Skin of body (tissue), 3 donors: ENCODE measurements at places on chromosomes 5 and 9. TPM values are rescaled to one million over a fixed set of nuclear protein-coding genes. Genes with fewer than 3 reads are reported as not detected.

DNA sequence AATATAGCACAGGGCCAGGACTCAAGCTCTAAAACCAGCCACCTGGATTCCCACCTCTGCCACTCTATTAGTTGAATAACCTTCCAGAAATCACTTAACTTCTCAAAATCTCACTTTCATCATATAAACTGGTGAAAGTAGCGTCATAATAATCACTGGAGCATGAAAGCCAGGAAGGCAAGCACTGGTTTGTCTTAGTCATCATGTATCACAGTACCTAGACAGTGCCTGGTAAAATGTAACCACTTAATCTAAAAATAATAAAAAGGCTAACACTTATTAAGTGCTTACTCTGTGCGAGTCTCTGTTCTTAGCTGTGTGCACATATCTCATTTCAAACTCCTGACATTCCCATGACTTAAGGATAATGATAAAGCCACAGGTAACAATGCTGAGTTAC is 109.4 kb downstream of the ASTN2 start:
- DNase-seq, result no peak

- no peak for DNase-seq
Measured at GRCh38 chr9:133090752-133091385, 29.1 kb downstream of the CEL start.

DNA sequence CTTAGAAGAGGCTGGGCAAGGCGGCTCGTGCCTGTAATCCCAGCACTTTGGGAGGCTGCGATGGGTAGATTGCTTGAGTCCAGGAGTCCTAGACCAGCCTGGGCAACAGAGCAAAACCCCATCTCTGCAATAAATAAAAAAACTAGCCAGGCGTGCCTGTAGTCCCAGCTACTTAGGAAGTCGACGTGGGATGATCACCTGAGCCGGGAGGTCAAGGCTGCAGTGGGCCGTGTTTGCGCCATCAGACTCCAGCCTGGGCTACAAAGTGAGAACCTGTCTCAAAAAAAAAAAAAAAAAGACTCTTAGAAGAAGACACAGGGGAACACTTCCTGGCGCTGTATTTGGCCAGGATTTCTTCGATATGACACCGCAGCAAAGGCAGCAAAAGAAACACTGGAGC is 23.7 kb upstream of the NRARP start:
- no peak for DNase-seq

ATP6V0E1 gene
- 103 TPM for total RNA-seq

PCDHGC4 gene
- total RNA-seq, result 5.3 TPM

ACSL6 gene
- 3.7 TPM for total RNA-seq

TNC gene
- 43.4 TPM for total RNA-seq

DNA sequence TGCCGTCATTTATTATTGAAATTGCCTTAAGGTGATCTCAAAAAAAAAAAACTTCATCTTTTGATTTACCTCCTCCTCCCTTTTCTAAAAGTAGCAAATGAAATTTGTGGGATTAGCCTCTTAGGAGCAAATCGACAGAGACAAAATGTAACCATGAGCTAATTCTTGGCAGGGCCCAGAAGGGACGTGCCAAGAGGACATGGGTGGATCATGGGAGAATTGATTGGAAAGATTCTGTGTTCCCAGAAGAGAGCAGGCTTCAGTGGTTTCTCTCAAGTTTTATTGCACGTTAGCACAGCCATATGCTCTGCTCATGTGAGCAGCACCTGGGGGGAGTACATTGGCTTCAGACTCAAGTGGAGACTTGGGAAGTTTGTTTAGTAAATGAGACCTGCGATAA is 394.6 kb downstream of the ELAVL2 start:
- DNase-seq, result no peak

GRCh38 chr5:78627175-78627574 is 21.4 kb downstream of the LHFPL2 start:
- no peak for DNase-seq

DNA sequence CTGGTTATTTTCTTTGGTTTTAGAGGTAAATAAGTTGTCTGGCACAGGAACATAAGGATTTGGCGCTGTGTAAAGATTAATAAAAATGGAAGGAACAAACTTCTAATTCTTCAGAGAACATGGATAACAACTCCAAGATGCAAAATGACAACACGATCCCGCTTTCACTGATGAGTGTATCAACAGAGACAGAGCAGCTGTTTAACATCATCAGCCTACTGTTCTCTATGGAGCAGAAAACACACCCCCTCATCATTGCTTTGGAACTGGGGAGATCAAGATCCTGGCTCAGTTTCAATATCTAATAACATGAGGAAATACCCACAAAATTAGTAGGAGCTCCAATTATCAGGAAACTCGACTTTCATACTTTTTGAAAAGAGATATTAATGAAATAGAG is 8.3 kb upstream of the GAS1 start:
- no peak for DNase-seq

DNA sequence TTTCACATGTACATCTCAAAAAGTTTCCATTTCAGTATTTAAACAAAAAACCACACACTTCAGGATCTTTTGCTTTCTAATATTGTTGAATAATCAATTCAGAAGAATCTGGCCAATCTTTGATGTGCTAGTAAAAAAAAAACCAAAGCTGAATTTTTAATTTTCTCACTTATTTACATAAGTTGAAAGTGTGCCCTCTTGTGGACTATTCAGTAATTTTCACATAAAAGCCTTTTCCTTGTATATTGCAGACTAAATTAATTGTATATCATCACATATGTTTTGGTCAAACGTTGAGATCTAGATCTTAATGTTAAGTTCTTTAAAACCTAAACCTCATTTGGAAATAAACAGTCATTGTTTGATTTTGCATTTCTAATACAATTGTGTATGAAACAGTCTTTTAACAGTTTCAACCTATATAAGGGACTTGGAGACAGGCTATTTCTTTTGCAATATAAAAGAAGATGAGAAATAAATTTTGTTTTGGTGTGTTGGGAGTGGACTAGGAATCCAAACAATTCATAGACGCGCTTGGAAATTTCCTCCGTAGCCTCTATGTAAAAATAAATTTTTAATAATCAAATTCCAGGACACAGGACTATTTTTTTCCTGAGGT is 68.1 kb downstream of the NIPBL start:
- peak; percentile 32 for DNase-seq

C9orf153 gene
- 0.79 TPM for total RNA-seq

PCDHB3 gene
- 2.7 TPM for total RNA-seq

HARS2 gene
- 19.6 TPM for total RNA-seq

DNA sequence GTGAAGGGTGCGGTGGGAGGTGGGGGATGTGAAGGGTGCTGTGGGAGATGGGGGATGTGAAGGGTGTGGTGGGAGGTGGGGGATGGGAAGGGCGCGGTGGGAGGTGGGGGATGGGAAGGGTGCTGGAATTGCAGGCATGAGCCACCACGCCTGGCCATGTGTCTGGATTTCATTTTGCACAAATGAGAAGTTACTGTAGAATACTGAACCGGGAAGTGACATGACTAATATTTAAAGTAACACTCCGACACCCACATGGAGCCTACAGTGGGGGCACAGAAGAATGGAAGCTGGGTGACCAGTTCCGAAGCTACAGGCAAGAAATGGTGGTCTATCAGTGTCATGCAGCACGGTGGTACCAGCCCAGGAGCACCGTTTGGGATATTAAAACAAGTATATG is 69.9 kb upstream of the SPTLC1 start:
- no peak for DNase-seq

SCGB3A2 gene
- total RNA-seq, result not detected

THBS4 gene
- 12.3 TPM for total RNA-seq

DNA sequence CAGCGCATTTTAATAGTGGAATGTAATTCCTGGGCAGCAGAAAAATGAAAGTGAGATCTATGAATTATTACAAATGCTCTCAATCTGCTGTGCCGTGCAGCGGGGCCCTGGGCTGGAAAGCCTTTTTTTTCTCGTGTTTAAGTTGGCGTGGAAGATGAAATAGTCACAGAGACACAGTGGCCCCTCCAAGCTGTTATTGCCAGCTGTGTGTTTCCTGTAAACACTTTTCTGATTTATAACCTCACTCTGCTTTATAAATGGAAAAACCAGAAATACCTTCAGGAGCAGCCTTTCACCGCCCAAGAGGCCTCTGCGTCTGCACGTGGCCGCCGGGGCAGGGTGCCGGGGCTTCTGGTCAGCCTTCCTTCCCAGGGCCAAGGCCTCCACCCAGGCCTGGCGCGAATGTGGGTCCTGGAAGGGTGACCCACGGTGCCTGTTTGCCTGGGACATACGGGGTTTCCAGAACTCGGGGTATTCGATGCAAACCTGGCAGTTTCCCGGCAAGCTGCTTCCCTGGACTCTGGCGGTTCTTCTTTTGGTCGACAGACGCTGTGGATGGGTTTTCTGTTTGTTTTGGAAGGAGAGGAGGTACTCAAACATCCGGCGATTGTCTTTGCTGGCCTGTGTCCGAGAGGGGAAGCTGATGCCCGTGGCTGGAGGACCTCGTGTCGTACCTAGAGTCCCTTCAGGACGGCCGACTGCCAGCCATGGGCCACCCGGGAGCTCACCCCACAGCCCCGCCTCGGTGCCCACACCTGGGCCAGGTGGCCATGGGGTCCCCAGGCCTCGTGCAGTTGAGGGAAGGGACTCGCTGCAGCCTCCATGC is 256.7 kb downstream of the PARP8 start:
- no peak for DNase-seq

DNA sequence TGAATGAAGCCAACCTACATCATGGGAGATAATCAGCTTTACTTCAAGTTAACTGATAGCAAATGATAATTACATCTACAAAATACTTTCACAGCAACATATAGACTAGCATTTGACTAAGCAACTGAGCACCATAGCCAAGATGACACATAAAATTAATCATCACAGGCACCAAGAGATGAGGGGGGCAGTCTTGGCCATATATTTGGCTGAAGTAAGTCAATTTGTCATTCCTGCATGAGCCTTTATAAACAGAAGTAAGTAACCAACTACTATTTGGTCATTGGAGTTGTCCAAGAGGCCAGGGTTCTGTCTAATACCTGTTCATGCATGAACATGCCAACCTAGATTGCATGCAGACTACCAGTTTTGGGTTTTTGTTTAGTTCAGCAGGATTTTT is 53.6 kb downstream of the PDCD1LG2 start:
- no peak for DNase-seq

- peak; percentile 75 for DNase-seq
Measured at GRCh38 chr9:34465468-34465867, 6.9 kb downstream of the DNAI1 start.

DNA sequence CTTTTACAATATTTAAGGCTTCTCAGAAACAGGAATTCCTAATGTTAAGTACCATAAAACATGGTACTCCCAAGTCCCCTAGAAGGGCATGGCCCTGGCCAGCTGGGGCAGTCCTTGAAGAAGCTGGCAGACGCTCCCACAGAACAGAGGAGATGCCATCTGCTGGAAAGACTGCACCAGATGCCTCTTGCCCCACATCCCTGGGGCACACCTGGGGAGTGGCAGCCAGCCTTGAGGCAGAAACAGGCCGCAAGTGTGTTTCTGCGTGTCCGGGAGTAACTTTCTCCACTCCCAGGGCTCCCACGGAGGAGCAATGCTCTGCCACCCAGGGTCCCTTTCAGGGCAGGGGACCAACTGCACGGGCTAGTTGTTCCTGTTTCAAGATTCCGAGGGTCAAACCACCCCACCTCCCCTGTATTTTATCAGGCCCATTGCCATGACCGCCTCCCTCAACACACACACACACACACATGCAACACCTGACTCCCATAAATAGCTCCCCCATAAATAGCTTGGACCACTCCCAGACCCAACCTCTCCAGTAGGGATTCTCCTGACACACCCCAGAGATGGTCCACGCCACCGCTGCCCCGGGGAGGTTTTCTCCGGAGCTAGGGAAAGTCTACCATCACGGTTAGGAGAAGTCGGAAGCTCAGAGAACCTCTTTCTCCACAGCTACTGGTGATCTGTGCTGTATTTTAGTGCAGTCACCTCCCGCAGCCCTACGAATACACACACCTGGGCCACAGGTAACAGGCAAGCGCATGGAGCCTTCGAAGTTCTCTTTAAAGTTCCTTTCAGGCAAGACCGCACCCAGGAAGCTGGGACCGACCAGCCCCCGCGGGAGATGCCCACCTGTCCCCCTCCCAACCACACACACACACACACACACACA is 1.5 kb downstream of the SPOCK1 start:
- DNase-seq, result no peak

PRUNE2 gene
- 13.6 TPM for total RNA-seq

- no peak for DNase-seq
Measured at GRCh38 chr5:107430071-107430625, 240.6 kb downstream of the EFNA5 start.
